ENCODE measurements at places on chromosomes 3 and 15.

GRCh38 chr3:50150404-50150750 is 4.7 kb upstream of the SEMA3F start:
- DNase-seq, result no peak

- DNase-seq, result no peak
Measured at GRCh38 chr3:138348754-138349739, 668 bp downstream of the MRAS start.

GRCh38 chr3:9314796-9315195 is 48.1 kb upstream of the THUMPD3 start:
- DNase-seq, result no peak

GRCh38 chr3:133393204-133393603 is 6.7 kb upstream of the BFSP2 start:
- no peak for DNase-seq

DNA sequence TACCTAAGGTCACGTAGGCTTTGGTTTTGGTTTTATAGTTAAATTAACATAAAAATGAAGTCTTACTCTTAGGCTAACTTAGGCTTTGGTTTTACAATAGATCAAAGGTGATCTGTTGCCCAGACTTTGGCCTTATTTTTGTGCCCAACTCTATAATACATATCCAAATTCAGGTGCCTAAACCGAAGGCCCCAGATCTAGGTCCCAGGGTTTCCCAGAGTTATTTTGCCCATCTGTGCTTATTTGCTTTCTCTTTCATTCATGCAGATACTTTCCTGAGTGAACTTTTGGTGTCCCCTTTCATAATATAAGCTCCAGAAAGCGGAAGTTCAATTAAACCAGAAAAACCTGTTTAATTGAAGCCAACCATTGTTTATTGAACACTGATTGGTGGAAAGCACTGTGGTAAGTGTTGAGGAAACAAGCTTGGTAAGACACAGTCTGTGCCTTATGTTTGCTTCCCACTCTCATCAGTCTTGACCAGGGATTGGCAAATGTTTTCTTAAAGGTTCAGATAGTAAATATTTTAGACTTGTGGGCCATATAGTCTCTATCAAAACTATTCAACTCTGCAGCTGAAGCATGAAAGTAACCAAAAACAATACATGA is 209.7 kb downstream of the WDR72 start:
- DNase-seq, result no peak
